Body of pancreas (tissue), 4 donors: ENCODE measurements at places on chromosomes 1 and 21. TPM values are rescaled to one million over a fixed set of nuclear protein-coding genes. Genes with fewer than 3 reads are reported as not detected.

CRP gene
- 0.33 TPM for total RNA-seq

SPRR4 gene
- total RNA-seq = not detected

AKR7A2 gene
- 24.1 TPM for total RNA-seq

GRCh38 chr1:227270554-227270953 is 47.7 kb downstream of the CDC42BPA start:
- DNase-seq = no peak

GRCh38 chr21:42839271-42840231 is 39.8 kb downstream of the WDR4 start:
- DNase-seq = no peak
